ENCODE measurements at places on chromosomes 3 and 15.

GRCh38 chr15:52112203-52112750 lies 298 bp downstream of the BCL2L10 start:
- DNase-seq: no peak

DNA sequence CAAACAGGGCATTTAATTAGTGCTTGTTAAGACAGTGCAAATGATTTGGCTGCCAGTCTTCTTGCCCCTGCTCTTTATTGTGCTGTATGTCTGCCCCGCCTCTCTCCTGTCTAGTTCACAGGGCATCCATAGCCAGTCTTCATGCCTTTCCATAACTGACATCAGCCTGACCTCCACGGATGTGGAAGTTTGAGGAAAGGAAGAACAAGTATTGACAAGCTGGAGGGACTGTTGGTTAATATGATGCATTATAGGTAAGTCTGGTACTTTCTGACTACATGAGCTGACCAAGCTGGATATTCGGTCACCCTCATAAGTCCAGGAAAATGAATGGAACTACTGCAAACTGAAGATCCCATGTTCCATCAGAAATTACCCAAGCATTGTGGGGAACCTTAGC lies 325.9 kb downstream of the TIGIT start:
- DNase-seq: no peak

DNA sequence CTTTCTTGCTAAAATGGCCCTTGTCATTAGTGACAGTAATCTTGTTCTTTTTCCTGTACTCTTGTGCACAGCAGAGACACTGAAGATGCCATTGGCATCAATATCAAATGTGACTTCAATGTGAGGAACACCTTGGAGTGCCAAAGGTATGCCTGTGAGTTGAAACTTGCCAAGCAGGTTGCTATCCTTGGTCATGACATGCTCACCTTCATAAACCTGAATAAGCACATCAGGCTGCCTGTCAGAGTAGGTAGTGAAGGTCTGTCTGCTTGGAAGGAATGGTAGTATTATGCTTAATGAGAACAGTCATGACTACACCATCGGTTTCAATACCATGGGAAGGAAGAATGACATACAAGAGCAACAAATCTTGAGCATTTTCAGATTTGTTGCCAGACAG lies 6.3 kb upstream of the RAB5A start:
- no peak for DNase-seq

DNA sequence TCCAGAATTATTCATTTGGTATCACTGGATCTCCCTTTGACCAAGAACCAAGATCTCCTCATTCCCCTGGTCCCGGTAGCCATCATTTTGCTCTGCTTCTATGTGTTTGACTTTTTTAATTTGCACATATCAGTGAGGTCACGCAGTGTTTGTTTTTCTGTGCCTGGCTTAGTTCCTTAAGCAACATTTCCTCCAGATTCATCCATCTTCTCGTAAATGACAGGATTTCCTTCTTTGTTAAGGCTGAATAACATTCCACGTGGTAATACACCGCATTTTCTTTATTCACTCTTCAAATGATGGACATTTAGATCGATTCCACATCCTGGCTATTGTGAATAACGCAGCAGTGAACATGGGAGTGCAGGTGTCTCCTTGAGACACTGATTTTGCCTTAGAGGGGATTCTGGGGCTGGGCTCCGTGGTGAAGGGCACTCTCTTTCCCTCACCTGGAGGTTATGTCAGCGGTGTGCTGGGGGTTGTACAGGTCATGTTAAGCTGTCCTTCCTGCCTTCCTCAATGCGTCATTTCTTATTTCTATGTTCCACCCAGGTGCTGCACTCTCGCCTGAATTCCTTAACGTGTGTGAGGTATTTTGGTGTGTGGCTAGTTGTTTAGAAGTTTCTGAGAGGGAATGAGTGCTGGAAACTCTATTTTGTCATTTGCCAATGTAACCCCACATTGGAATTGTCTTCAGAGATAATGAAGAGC lies 212.2 kb downstream of the LPP start:
- no peak for DNase-seq

DNA sequence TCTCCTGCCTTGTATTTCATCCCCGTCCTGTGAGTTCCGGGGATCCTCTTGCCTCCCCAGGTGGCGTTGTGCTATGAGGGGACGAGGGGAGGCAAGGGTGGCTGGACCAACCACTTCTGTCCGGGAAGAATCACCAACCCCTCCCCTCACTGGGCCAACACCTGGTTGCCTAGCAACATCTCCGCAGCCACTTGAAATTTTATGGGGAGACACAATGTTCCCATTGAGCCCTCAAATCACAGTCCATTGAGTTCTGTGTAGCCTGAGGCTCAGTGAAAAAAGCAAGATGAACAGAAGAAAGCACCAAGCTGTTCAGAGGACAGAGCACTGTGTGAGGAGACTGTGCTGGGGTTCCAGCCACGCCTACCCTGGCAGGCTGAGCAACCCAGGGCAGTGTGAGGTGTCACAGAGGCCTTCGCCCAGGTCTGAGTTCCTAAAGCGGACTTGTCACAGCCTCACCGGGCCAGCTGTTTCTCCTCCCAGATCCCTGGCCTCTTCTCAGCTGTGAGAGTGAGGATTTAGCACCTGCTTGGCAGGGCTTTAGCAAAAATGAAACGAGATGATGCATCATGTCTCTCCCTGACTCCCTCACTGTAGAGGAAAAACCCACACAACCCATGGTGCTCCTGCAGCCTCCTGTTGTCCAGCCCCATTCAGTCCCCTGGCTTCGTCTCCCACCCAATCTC lies 76.8 kb downstream of the ATP2B2 start:
- DNase-seq: no peak

- peak; percentile 12 for DNase-seq
Measured at GRCh38 chr3:188584162-188584529, 430.2 kb downstream of the LPP start.

GRCh38 chr3:123347691-123348264 lies 101.1 kb downstream of the ADCY5 start:
- DNase-seq: no peak

GRCh38 chr3:195838714-195839113 lies 27.0 kb upstream of the MUC4 start:
- DNase-seq: no peak
